BE2C (cell line): ENCODE measurements at places on chromosomes 1 and 21.

DNA sequence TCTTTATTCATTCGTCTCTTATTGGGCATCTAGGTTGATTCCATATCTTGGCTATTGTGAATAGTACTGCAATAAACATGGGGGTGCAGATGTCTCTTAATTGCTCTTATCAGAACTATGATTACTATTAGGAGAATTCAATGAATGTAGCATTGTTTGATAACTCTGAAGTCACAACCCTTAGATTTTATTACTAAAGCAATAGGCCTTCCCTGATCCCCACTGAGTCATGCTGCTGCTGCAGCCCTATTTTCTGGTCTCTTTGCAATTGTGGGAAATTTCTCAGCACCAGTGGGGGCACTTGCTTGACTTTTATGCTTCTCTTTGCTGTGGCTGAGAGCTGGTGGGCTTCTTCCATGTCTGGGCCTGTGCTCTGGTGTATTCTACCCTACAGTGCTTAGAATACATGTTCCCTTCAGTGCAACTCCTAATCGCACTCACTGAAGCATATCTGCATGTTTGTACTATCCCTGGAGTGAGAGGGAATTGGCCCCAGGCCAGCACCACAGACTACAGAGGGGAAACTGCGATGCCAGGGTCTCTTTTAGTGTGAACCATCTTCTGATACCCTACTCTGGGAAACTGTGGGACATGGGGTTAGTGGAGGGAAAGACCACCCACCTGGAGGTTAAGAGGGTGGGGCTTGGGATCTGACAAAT is 52.2 kb upstream of the ROR1 start:
- peak; percentile 73 for DNase-seq

DNA sequence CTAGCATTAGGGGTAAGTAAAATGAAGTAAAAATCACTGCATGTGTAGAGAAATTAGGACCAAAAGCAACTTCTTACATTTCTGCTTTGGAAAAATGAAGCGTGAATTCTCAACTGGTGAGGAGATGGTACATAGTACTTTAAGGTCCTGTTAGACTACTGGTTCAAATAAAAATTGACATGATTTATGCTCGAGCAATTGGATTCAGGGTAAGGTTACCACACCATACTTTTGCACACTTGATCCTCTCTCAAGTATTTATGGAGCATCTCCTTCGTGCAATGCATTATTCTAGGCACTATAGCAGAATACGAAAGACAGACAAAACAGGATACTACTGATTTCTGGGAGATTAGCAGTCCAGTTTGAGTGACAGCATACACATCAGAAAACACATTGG is 66.2 kb downstream of the BRINP2 start:
- DNase-seq: no peak

- no peak for DNase-seq
Measured at GRCh38 chr21:21057349-21058062, 59.3 kb downstream of the NCAM2 start.

DNA sequence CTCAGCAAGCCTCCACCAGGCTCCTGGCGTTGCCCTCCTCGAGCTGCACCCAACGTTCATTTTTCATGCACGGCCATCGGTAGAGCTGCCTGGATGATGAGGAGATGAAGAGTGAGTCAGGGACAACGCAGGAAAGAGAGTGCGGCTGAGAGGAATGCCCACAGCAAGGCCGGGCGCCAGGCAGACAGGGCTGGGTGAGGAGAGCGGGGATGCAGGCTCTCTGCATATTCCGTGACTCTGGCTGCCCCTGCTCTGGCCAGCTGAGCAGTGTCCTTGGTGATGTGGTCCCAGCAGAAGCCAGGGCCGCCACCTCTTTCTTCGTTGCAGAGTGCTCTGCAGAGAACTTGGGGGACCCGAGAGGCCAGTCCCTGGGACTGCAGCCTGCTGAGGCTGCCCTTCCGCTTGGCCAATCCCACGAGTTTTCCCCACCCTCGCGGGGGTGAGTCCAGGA is 10.8 kb downstream of the UMODL1 start:
- DNase-seq: no peak

GRCh38 chr1:89705901-89706699 is 73.2 kb downstream of the LRRC8C start:
- DNase-seq: no peak

DNA sequence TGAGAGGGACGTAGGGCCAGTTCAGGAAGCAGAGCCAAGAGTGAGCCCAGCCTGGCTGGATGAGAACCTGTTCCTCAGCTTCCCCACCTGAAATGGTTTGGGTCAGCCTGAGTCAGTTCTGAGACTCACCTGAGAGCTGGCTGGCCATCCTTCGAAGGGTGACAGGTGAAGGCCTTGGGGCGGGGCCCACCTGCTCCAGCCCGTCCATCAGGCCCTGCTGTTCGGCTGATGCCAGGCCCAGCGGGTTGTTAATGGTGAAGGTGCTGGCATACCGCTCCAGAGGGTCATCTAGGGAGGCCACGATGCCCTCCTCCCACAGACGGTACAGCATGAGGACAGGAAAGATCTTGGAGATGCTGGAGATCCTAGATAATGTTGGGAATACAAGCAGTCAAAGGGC is 14.1 kb downstream of the LACTBL1 start:
- no peak for DNase-seq

- no peak for DNase-seq
Measured at GRCh38 chr21:41877901-41878830, 978 bp downstream of the PRDM15 start.

GRCh38 chr1:153395136-153395685 is 4.3 kb upstream of the S100A8 start:
- DNase-seq: no peak

DNA sequence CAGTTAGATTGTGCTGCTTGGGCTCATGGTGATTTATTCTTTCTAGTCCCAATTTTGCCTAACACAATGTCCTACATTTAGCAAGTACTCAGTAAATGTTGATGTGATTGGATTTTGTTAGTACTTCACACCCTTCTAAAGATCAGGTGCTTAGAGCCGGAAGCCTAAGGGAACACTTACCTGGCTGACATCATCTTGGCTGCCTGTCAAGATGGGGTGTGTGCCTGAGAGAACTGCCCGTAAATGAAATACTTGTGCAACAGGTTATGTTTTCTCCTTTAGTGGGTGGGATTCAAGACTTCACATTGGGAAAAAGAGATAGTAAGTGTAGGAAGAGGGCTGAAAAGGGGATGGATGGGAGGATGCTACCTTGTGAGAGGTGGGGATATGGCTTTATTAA is 75.5 kb upstream of the MACF1 start:
- no peak for DNase-seq

DNA sequence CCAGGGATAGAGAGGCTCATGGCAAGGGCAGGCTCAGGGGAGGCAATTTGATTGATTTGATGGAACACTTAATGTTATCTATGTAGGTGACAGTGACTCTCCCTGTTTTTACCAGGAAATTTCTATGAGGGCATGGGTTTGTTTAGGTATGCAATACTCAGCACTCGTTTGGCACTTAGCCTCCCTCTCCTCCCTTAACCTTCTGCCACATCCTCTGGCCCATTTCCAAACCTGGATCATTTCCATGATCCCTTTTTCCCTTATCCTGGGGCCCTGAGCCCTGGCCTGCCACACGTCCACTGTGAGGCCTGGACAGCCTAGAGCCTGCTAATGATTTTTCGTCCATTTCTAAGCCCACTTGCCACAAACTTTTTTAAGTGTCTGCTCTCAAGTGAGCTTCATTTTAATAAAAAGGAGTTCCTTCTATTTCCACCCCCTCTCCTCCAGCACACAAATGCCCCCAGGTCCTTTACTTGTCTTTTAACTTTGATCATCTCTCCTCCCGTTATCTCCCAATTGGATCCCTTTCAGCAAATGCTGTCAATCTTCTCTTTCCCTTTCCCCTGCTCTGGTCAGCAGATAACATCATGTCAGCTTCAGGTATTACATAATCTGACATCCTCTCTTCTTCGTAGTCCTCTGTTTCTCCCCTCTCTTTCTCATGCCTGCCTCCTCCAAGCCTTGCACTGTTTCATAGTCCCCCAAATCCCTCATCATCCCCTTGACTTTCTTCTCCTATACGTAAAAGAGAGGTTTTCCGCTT is 37.8 kb upstream of the GADD45A start:
- DNase-seq: peak; percentile 66

DNA sequence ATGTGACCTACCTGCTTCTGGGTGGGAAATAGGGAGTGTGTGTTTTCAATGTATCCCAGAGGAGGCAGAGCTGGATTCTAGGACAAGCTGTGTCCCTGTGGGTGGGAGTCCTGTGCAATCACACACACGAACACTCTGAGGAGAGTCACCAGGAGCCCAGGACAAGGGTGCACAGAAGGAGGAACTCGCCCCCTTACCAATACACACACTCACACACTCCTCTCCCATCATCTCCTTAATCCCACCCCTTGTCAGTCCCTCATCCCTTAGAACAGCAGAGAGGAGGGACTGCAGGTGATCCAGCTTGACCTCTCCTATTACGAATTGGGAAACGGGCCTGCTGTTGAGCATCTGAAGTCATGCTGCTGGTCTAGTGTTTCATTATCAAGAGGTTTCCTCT is 8.5 kb upstream of the MYBPHL start:
- DNase-seq: no peak

GRCh38 chr1:188372821-188373220 is 1544.1 kb downstream of the PLA2G4A start:
- no peak for DNase-seq

DNA sequence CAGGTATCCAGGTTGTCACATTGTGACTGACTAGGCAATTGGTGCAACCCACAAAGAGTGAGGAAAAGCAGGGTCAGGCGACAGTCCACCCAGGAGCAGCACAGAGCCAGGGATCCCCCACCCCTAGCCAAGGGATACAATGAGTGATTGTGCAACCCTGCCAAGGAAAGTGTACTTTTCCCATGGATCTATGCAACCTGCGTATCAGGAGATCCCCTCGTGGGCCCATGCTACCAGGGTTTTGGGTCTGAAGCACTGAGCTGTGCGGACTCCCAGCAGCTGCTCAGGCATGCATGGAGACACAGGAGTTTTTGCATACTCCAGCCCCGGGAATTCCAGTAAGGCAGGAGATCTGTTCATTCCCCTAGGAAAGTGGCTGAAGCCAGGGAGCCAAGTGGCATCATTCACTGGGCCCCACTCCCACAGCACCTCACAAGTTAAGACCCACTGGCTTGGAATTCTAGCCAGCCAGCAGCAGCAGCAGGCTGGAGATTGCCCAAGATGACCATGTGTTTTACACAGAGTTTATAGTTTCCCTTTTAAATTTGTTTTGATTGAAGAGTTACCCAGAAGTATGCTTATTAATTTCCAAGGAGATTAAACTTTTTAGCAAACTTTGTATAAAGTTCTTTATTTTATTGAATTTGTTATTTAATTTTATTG is 136.0 kb downstream of the LTN1 start:
- DNase-seq: no peak

DNA sequence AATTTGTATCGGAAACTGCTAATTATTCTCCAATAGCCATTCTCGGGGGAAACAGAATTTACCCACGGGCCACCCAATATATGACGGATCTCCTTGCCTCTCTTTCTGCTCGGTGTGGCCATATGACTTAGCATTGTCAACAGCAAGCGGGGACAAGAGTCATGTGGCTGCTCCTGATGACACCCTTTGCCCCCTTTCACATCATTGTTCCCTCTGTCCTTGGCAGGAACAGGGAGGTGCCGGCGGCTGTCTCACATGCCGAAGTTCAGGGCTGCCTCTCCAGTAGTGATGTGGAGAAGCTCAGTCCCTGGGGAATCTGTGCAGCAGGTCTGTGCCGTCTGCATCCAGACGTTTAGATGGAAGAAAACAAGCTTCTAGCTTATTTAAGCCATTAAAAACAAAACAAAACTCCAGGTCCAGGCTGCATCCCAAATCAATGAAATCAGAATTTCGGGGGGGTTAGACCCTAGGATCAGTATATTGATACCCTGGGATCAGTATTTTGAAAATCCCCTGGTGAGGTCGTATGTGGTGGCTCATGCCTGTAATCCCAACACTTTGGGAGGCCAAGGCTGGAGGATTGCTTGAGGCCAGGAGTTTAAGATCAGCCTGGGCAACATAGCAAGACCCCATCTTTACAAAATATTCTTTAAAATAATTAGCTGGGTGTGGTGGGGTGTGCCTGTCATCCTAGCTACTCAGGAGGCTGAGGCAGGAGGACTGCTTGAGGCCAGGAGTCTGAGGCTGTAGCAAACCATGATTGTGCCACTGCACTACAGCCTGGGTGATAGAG is 10.8 kb downstream of the MYOM3 start:
- peak; percentile 23 for DNase-seq

DNA sequence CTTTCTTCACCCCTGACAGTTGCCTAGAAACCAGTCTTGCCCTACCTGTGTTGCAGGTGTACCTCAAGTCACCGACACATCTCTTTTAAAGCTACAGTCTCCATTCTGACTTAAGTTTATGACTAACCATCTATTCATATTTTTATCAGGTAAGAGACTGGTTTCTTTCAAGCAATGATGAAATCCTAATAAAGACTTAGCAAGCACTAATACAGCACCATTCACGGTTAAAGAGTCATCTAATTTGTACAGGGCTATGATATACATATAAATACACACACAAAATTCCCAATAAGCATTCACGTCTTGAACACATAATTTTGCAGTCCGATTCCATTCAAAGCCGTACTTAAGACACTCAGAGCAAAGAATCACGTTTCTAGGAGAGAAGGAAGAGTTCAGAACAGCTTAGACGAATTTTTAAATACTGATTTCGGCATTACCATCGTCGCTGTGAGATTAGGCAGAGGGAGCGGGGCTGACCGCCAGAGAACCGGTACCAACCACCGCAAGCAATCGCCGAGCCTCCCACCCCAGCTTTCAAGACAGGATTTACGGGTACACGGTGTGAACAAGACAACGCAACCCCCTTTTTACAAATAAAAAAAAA is 943 bp downstream of the ERRFI1 start:
- no peak for DNase-seq

- DNase-seq: no peak
Measured at GRCh38 chr1:175164751-175165150, 27.8 kb downstream of the KIAA0040 start.

- no peak for DNase-seq
Measured at GRCh38 chr1:236027104-236027503, 37.8 kb downstream of the NID1 start.

GRCh38 chr1:211148366-211148765 is 14.4 kb upstream of the KCNH1 start:
- no peak for DNase-seq

GRCh38 chr1:109404838-109405237 is 7.1 kb upstream of the SORT1 start:
- no peak for DNase-seq

DNA sequence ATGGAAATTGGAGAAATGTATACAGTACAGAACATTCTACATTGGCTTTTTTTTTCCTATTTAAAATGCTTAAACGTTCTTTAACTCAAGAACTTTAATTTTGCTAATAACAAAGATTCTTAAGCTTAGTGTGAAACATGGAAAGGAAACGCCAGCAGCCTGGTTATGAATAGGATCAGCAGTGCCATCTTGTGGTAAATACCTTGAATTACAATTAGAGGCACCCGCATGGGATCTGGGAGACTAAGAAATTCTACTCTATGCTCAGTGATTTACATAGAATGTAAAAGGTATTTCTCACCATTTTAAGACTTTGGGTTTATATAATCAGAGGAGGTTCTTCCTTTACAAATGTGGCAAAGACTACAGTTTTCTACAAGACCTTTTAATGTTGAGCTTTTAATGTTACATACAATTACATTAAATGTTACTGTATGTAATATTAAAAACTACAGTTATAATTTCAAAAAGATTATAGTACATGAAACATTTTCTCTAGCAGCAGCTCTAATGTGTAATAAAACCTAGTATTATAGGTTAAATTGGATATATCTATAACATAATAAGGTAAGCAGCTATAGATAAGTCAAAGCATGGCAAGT is 32.1 kb upstream of the APOBEC4 start:
- DNase-seq: peak; percentile 19

GRCh38 chr1:208880433-208881100 is 636.4 kb upstream of the PLXNA2 start:
- peak; percentile 11 for DNase-seq
